ENCODE measurements at places on chromosomes 16 and 17.

GRCh38 chr17:17093764-17094163 is 51.5 kb downstream of the MPRIP start:
- no peak for DNase-seq

- DNase-seq: no peak
Measured at GRCh38 chr17:63221939-63222338, 224.2 kb downstream of the CYB561 start.

GRCh38 chr16:1557576-1557975 is 24.1 kb downstream of the TMEM204 start:
- no peak for DNase-seq

DNA sequence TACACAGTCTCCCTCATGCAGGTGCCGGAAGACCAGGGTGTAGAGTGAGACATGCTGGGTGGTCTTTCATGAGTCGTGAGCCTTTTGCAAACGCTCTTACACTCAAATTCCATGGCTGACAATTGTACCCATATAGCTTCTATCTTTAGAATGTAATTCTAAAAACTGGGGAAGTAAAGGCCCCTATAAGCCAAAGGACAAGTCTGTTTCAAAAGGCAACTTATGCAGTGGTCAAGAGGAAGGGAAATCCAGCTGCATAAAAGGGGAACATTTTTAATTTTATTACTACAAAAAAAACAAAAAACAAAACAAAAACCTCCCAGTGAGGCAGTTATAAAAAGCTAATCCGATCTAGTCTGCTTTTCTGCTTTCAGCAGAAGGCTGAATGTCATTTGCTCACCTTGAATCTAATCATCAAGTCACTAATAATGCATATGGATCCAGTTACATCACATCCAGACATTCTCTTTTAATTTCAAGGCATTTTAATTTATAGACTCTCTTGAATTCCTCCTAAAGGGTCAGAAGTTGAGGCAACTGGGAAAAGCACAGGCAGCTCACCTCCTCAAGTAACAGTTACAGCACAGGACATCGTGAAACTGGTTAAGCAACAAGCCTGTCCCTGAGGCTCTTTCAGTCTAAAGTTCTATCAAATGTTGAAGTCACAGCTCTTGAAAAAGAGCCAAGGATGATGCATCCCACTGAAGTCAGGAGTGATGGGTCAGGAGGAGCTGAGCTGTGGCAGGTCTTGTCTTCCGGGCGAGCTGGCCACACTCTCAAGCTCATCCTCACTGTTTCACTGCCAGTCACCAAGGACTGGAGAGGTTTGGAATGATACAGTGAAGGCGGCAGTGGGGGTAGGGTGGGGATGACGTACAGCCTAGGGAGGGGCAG is 99.7 kb downstream of the VPS53 start:
- no peak for DNase-seq

- DNase-seq: no peak
Measured at GRCh38 chr17:77441940-77442339, 301.2 kb downstream of the SEC14L1 start.

GRCh38 chr17:65925606-65926307 is 266.2 kb downstream of the CEP112 start:
- DNase-seq: no peak

- DNase-seq: no peak
Measured at GRCh38 chr16:71676236-71676635, 48.3 kb downstream of the PHLPP2 start.
